NCI-H2029 treated with DMSO at 0.1 percent for 48 hours (cell line): ENCODE measurements at places on chromosomes 11 and 22.

DNA sequence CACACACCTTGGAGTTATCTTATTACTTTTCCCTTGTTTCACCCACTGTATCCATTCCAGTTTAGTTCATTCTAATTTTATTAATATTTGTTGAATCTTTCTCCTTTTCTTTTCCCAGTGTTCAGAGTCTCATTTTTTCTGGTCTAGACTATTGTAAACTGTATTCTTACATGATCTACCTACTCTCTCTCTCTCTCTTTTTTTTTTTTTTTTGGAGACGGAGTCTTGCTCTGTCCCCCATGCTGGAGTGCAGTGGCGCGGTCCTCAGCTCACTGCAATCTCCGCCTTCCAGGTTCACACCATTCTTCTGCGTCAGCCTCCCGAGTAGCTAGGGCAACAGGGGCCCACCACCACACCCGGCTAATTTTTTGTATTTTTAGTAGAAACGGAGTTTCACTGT is 2.1 kb downstream of the ANKRD42 start:
- DNase-seq = no peak

DNA sequence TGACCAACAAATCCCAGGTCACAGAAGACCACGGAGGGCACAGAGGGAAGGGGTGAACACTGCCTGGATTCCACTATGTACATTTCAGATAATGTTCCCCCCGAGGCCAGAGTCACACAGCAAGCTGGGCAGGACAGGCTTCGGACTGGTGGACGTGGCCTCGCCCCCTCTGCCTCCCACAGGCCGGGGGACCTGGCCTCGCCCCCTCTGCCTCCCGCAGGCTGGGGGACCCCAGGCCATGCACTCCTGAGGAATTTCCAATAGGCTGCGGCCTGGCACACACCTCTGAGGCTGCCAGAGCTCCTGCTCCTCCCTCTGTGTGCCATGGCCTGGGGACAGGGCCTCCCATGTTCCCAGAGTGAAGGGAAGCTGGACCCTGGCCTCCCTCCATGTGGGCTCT is 1352.8 kb downstream of the BRD1 start:
- DNase-seq = no peak

GRCh38 chr11:128757886-128758612 is 64.2 kb downstream of the FLI1 start:
- no peak for DNase-seq

DNA sequence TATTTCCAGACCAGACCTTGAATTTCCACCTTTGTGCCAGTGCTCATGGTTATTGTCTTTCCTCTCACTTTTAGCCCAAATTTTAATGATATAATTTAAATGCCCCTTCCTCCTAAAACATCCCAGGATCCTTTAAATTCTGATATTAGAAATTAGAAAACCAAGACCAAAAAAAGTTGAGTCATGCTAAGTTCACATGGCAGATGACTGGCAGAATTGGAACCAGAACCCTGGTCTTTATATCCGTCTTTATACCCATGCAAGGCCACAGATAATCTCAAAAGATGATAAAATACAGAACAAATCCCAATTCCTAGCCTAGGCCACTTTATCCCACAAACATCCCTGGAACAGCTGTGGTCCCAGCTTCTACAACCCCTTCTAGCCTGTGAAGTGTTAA is 26.5 kb downstream of the ADORA2A start:
- no peak for DNase-seq

- DNase-seq = no peak
These were observed 23.4 kb upstream of the PIK3C2A start for GRCh38 chr11:17230867-17231851.

DNA sequence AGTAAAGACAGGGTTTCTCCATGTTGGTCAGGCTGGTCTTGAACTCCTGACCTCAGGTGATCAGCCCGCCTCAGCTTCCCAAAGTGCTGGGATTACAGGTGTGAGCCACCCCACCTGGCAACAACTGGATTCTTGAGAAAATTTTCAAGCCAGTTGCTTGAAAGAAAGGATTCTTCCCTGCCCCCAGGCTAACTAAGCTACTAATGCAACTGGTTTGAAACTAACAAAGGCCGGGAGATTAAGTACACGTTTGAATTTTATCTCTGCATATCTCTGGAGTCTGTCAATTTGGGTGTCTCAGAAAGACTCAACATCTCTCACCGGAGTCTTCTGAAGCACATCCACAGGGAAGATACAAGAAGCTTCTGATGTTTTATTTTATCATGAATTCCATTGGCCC is 10.7 kb upstream of the ETS1 start:
- no peak for DNase-seq

GRCh38 chr11:59418156-59418555 is 8.1 kb downstream of the OR5A2 start:
- DNase-seq = no peak

DNA sequence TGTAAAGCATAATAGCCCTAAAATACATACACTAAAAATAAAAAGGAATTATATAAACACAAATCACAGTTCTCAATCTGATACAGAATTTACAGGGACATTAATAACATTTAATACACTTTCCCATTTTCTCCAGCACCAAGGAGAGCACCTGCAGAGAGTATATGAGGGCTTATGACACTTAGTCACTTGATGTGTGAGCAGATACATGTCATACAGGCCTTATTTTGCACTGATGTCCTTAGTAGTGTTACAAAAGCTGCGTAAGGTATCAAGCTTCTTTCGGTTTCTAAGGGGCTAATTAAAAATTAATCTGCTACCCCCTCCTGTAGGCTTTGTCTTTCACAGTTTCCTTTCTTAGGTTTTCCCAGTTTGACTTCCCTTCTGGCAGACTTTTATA is 61.3 kb downstream of the TRIM44 start:
- DNase-seq = no peak

- no peak for DNase-seq
These were observed 45.7 kb upstream of the TSPAN18 start for GRCh38 chr11:44680982-44681597.

DNA sequence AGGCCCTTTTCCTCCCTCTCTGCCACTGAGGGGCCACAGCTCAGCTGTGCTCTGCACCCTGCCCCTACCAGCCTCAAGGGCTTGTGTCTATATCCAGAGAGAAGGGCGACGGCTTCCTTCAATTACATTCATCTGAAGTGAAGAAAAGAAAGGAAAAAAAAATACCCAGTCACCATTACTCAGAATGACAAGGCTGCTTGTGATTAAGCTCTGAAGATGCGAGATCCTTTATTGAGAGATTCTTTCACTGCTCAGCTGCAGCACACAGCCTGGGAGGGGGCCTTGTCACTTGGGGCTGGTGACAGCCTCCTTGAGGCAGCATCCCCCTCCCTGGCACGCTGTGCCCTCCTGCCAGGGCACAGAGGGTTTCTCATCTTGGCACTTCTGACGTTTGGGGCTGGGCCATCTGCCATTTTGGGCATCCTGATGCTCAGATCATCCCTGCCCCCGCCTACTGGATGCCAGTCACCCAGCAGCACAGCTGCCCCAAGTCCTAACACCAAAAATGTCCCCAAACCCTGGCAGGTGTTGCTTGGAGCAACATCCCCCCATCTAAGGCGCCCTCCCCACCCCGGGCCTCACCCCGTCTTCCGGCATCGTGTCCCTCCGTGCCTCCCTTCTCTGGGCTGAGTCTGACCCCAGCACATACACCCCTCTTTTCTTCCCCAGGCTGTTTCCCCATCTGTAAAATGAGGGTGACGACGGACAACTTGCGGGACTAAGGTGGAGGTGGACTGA is 1394.7 kb downstream of the BRD1 start:
- DNase-seq = no peak

DNA sequence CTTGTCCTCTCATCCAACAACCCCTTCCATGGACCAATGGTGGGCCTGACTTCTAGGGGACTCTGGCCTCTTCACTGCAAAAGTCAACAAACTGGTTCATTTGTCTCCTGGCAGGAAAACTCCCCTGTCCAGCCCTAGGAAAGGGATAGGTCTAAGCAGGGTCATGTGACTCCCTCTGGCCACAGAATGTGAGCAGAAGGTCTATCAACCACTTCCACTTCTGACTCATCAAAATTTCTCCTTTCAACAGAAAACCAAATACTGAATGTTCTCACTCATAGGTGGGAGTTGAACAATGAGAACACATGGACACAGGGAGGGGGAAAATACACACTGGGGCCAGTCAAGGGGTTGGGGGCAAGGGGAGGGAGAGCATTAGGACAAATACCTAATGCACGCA is 1.3 kb upstream of the ISX start:
- no peak for DNase-seq

- DNase-seq = no peak
These were observed 138.5 kb downstream of the FEZ1 start for GRCh38 chr11:125357551-125357950.

- no peak for DNase-seq
These were observed 14.4 kb downstream of the BCL9L start for GRCh38 chr11:118911113-118911879.

- DNase-seq = no peak
These were observed 39.3 kb upstream of the SOX6 start for GRCh38 chr11:16395601-16396000.

DNA sequence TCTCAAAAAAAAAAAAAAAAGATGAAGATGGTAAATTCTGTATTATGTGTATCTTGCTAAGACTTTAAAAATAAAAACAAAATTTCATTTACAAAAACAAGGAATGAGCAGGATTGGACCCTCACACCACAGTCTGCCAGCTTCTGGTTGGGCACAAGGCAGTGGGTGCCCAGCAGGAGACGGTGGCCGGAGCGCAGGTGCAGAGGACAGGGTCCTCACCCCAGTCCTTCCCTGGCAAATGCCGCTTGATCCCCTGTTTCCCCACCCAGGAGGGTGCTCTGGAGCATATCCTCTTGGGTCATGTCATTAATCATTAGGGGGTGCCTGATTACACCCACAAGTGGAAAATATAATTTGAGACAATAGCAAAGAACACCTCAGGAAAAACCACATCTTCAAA is 31.2 kb downstream of the SHANK2 start:
- DNase-seq = no peak

GRCh38 chr22:46996595-46997310 is 234.3 kb downstream of the TBC1D22A start:
- no peak for DNase-seq

DNA sequence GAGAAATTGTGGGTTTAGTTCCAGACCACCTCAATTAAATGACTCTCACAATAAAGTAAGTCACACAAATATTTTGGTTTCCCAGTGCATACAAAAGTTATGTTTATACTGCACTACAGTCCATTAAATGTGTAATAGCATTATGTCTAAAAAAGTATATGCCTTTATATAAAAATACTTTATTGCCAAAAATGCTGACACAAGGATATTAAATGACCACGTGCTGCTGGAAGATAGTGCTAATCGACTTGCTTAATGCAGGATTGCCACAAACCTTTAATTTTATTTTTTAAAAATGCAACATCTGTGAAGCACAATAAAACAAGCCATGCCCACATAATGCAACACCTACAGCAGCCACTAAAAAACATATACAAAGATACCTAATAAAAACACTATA is 27.0 kb downstream of the OR5AK2 start:
- no peak for DNase-seq

GRCh38 chr11:120985718-120986569 is 38.0 kb upstream of the TBCEL start:
- DNase-seq = peak; percentile 6

DNA sequence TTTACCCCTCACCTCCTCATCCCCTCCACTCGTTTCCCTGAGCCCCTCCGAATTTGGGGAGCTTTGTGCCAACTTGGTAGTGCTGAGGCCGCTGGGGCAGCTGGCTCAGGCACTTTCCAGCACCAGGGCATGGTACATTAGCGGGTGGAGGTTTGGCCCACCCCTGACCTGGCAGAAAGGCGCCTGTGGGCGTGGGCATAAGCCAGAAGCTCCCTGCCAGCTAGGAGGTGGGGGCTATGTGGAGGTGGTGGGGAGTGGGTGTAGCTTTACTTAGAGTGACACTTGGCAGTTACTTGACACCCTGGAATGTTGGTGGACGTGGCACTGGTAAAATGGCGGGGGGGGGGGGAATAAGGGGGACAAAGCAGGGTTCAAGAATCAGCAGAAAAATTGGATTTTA is 10.3 kb upstream of the IGF2 start:
- no peak for DNase-seq

GRCh38 chr22:50530877-50531545 is 1.2 kb upstream of the TYMP start:
- no peak for DNase-seq

- no peak for DNase-seq
These were observed 47.9 kb upstream of the RAB1B start for GRCh38 chr11:66220566-66220935.

- DNase-seq = no peak
These were observed 74.4 kb upstream of the PRR5 start for GRCh38 chr22:44627521-44628139.

- no peak for DNase-seq
These were observed 5.4 kb downstream of the PTPMT1 start for GRCh38 chr11:47570651-47571356.

- no peak for DNase-seq
These were observed 23.1 kb downstream of the A4GALT start for GRCh38 chr22:42697542-42698013.

GRCh38 chr22:18104566-18104965 is 6.0 kb upstream of the TUBA8 start:
- DNase-seq = no peak

DNA sequence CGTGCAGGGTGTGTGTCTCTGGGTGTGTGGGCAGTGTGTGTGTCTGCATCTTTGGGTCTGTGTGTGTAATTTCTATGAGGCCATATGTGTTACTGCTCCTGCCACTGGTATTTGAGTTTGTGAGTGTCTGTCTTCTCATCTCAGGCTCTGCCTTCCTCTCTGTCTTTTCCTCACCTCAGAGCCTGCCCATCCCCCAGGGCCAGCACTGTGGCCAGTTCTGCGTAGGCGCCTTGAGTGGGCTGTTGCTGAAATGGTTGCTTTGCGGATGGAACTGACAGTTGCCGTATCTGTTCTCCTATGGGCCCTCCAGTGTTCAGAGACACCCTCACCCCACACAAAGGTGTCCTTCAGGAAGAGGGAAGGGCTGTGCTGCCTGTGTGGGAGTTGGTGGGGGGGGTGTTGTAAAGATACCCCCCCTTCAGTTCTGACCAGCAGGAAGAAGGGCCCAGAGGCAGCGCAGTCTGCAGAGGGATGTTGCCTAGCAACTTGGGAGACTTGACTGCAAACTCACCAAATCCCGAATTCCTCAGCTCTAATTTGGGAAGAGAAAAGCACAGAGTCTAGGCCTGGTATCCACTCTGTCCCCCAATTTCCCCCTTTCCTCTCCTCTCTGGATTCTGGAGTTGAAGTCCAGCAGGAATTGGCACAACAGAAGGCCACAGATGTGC is 2.0 kb upstream of the NRGN start:
- no peak for DNase-seq

- DNase-seq = peak; percentile 59
These were observed 1.2 kb upstream of the HSPA8 start for GRCh38 chr11:123062892-123063825.
